HL-60 (cell line): ENCODE measurements at places on chromosomes 11 and 22.

DNA sequence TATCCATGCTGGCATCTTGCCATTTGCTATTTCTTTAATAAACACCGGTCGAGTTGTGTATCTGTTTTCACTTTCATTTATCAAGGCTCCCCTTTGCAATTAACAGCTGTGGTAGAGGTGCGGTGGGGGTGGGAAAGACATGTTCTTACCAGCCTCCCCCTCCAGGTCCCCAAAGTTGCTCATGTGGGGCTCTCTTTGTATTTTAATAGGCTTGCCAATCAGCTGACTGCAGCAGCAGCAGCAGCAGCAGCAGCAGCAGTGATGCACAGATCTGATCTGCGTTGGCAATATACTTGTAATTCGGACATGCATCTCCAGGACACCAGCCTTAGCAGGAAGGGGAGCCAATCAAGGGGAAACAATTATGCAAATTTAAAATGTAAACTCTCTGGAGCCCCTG, 40.3 kb upstream of the E2F8 start:
- no peak for DNase-seq

GRCh38 chr22:11629661-11630385, 3898.2 kb upstream of the OR11H1 start:
- DNase-seq = no peak

GRCh38 chr11:61092908-61093763, 9.2 kb upstream of the CD5 start:
- no peak for DNase-seq

DNA sequence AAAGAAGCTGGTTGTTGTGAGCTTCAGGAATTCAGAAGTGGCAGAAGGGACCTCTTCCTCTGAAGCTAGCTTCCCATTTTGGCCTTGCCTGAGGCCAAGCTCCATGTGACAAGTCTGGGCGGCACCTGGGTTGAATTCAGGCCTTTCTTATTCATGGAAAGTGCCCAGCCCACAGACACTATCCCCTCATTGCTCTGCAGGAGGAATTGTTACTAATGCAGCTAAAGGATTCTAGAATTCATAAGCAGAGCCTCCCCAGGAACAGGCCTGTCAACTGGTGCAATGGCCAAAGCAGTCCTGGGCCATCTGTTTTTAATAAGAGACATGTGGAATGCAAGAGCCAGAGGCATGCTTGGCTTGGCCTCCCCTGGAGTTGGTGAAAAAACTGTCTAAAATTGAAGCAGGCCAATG, 71.4 kb downstream of the SLC1A2 start:
- no peak for DNase-seq
